ENCODE measurements at places on chromosomes 13 and 19. TPM values are rescaled to one million over a fixed set of nuclear protein-coding genes. Genes with fewer than 3 reads are reported as not detected.
A peak's percentile ranks its signal among the peaks of the same experiment; 100 is the strongest.

DNA sequence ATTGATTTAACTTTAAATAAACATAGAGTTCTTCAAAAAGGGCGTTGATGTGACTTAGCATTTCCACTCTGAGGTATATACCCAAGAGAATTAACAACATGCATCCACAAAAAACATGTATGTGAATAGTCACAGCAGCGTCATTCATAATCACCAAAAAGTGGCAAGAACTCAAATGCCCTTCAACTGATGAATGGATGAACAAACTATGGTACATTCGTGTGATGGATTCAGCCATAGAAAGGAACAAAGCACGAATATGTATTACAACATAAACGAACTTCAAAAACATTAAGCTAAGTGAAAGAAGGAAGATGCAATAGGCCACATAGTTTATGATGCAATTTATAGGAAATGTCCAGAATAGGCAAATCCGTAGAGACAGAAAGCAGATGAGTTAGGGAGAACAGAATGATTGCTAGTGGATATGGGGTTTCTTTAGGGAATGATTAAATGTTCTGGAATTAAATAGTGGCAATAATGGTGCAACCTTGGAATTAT lies 72.3 kb upstream of the UQCRFS1 start:
- no peaks in the 10 kb centered on the region for H3K4me1 ChIP-seq
- no peak for DNase-seq

GRCh38 chr19:4447327-4448146 lies 10.1 kb downstream of the UBXN6 start:
- peaks cover 19% of the 10 kb centered on the region for H3K36me3 ChIP-seq
- H3K4me1 ChIP-seq, result no peaks in the 10 kb centered on the region
- no peak overlapping the region for H3K27ac ChIP-seq
- H3K27me3 ChIP-seq, result no peaks in the 10 kb centered on the region
- no peak for DNase-seq

DNA sequence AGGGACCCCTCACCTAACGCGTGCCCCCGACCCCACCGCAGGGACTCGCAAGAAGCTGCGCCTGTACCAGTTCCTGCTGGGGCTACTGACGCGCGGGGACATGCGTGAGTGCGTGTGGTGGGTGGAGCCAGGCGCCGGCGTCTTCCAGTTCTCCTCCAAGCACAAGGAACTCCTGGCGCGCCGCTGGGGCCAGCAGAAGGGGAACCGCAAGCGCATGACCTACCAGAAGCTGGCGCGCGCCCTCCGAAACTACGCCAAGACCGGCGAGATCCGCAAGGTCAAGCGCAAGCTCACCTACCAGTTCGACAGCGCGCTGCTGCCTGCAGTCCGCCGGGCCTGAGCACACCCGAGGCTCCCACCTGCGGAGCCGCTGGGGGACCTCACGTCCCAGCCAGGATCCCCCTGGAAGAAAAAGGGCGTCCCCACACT lies 4.7 kb upstream of the MYBPC2 start:
- H3K4me3 ChIP-seq, result peak overlapping the region; percentile 14
- DNase-seq, result peak; percentile 78
- no peaks in the 10 kb centered on the region for H3K36me3 ChIP-seq

DNA sequence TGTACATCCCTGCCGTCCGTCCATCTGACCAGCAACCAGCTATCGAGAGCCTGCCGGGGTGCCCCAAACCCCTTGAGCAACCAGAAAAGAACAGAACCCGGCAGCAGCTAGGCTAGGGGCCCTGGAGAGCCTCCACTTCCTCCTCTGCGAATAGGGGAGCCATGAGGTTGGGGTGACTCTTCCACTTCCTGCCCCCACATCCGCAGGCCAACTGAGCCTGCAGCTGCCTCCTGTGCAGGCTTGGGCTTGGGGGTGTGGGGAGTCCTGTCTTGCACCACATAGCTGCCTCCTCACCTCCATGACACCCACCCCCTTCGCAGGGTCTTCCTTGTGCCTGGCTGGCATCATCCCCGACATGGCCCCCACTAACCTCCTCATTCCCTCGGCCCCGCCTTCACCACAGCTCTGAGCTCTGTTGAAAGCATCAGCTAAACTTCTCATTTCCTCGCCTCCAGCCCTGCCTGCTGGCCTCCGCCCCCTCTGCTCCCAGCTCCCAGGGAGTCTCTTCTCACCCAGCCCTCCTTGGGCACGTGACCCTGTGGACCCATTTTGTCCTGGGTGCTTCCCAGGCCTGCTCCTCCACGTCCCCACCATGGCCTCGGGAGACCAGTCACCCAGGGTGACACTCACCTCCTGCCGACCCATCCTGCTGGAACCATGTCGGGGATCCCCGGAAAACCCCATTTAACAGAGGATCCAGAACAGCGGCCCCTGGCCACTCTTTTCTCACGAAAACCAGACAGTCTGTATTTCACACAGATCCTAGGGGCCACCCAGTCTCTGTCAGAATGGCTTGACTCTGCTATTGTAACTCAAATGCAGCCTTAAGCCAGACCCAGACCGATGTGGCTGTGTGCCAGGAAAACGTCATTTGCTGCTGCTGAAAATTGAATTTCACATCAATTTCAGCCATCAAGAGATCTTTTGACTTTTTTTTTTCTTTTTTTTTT lies 50.4 kb downstream of the MYO9B start:
- H3K4me1 ChIP-seq, result peaks cover 4% of the 10 kb centered on the region
- H3K27ac ChIP-seq, result peak overlapping the region; percentile 72
- no peak overlapping the region for H3K4me3 ChIP-seq
- H3K36me3 ChIP-seq, result no peaks in the 10 kb centered on the region
- no peaks in the 10 kb centered on the region for H3K27me3 ChIP-seq

GRCh38 chr13:49622174-49622946 lies 5.9 kb upstream of the ARL11 start:
- no peaks in the 10 kb centered on the region for H3K36me3 ChIP-seq
- no peak overlapping the region for H3K4me3 ChIP-seq
- H3K4me1 ChIP-seq, result peaks cover 3% of the 10 kb centered on the region
- no peak for DNase-seq
- no peak overlapping the region for H3K27ac ChIP-seq
- H3K27me3 ChIP-seq, result no peaks in the 10 kb centered on the region

- H3K4me3 ChIP-seq, result no peak overlapping the region
- no peak overlapping the region for H3K27ac ChIP-seq
These were observed 607.1 kb downstream of the DCT start for GRCh38 chr13:93872376-93872775.

DNA sequence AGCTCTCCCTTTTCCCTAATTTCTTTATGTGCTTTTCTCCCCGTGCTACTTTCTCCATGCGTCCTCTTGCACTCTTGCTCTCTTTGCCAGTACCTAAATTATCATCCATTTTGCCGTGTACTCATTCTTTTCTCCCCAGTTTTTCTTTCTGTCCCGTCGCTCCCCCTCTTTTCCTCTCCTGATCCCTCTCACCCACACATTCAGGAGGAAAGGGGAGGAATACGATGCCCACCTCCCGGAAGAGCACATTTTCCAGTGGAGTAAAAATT lies 821 bp downstream of the ZNF616 start:
- H3K27me3 ChIP-seq, result no peaks in the 10 kb centered on the region
- no peak for DNase-seq
- H3K4me1 ChIP-seq, result no peaks in the 10 kb centered on the region

DNA sequence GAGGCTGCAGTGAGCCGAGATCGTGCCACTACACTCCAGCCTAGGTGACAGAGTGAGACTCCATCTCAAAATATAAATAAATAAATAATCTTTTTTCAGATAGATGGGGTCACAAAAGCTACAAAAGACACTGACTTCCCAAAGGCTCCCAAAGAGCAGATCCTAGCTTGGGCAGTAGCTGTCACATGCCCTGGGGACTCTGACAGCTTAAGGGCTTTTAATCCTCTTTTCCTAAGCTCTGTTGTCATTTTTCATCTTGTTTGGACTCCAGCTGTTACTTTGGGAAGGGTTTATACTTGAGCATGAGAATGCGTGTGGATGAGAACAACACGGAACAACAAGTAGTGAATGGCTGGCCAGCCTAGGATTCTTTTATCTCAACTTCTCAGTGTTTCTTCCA lies 231.7 kb downstream of the MZT1 start:
- no peak overlapping the region for H3K4me3 ChIP-seq
- no peaks in the 10 kb centered on the region for H3K36me3 ChIP-seq
- H3K4me1 ChIP-seq, result no peaks in the 10 kb centered on the region
- H3K27ac ChIP-seq, result no peak overlapping the region

DNA sequence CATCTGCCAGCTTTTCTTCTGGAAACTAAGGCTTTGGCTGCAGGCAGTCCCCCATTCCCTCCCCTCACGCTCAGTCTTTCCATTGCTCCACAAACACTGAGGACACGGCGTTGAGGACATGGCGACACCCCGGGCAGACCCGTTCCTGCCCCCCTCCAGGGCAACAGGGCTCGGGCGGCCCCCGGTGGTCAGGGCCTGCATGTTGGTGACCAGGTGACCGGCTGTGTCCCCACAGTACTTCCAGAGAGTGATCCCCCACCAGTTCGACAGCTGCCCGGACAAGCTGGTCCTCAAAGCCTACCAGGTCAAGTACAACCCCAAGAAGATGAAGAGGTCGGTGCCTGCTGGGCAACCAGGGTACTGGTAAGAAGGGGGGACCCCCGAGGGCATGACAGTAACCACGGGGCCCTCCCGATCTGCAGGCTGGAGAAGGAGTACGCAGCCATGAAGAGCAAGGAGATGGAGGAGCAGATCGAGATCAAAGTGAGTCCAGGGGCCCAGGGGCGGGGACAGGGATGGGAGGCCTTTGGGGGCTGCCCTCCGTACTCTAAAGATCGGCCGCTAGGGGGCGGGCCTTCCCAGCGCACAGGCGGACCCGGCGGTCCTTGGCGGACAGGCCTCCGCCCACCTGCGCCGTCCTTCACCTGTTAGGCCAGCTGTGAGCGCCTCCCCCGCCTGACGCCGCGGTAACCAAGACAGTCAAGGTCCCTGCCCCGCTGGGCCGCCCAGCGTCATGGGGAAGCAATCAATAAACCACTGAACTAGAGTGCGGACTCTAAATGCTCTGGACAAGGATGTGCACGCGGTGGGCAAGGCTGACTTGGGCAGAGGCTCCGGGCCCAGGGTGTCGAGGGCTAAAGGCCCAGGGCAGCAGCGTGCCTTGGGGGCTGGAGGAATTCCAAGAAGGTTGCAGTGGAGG lies 21.1 kb downstream of the PRR36 start:
- DNase-seq, result peak; percentile 86
- no peaks in the 10 kb centered on the region for H3K27me3 ChIP-seq
- H3K4me1 ChIP-seq, result peaks cover 10% of the 10 kb centered on the region
- H3K4me3 ChIP-seq, result no peak overlapping the region
- H3K27ac ChIP-seq, result no peak overlapping the region

- H3K36me3 ChIP-seq, result no peaks in the 10 kb centered on the region
- no peaks in the 10 kb centered on the region for H3K27me3 ChIP-seq
- no peak overlapping the region for H3K27ac ChIP-seq
These were observed 24.7 kb downstream of the WDFY2 start for GRCh38 chr13:51608857-51609406.

GRCh38 chr19:31289976-31290375 lies 59.3 kb downstream of the TSHZ3 start:
- DNase-seq, result no peak
- H3K4me3 ChIP-seq, result no peak overlapping the region
- H3K4me1 ChIP-seq, result no peaks in the 10 kb centered on the region
- no peaks in the 10 kb centered on the region for H3K36me3 ChIP-seq
- no peak overlapping the region for H3K27ac ChIP-seq

GRCh38 chr19:29467824-29468401 lies 57.9 kb upstream of the VSTM2B start:
- no peaks in the 10 kb centered on the region for H3K4me1 ChIP-seq
- H3K4me3 ChIP-seq, result no peak overlapping the region
- no peaks in the 10 kb centered on the region for H3K27me3 ChIP-seq
- no peaks in the 10 kb centered on the region for H3K36me3 ChIP-seq
- DNase-seq, result no peak
- H3K27ac ChIP-seq, result no peak overlapping the region

- peaks cover 16% of the 10 kb centered on the region for H3K4me1 ChIP-seq
- no peaks in the 10 kb centered on the region for H3K36me3 ChIP-seq
- DNase-seq, result peak; percentile 90
- peak within 1 kb of the TSS; percentile 75 for H3K27ac ChIP-seq
- no peaks in the 10 kb centered on the region for H3K27me3 ChIP-seq
- H3K4me3 ChIP-seq, result peak within 1 kb of the TSS; percentile 95
These were observed at the start of gene NACC1 for GRCh38 chr19:13117772-13118423. NACC1 (plus strand) TSS chr19:13118264; CDS start chr19:13135208, 16,944 bp downstream.

- H3K36me3 ChIP-seq, result no peaks in the 10 kb centered on the region
- H3K27me3 ChIP-seq, result no peaks in the 10 kb centered on the region
- H3K4me1 ChIP-seq, result no peaks in the 10 kb centered on the region
- no peak overlapping the region for H3K27ac ChIP-seq
- DNase-seq, result no peak
- H3K4me3 ChIP-seq, result no peak overlapping the region
These were observed 18.1 kb downstream of the NALCN start for GRCh38 chr13:101398191-101398590.

- no peaks in the 10 kb centered on the region for H3K4me1 ChIP-seq
- no peak overlapping the region for H3K27ac ChIP-seq
- no peaks in the 10 kb centered on the region for H3K27me3 ChIP-seq
- H3K4me3 ChIP-seq, result no peak overlapping the region
These were observed 560.4 kb downstream of the GPC6 start for GRCh38 chr13:93786846-93787489.

- no peaks in the 10 kb centered on the region for H3K27me3 ChIP-seq
- peak overlapping the region; percentile 71 for H3K4me3 ChIP-seq
- H3K27ac ChIP-seq, result peak overlapping the region; percentile 81
These were observed 563 bp upstream of the PDCD5 start for GRCh38 chr19:32580353-32580900.

GRCh38 chr19:48025480-48025879 lies 18.4 kb downstream of the CABP5 start:
- no peak overlapping the region for H3K4me3 ChIP-seq
- no peak for DNase-seq
- no peaks in the 10 kb centered on the region for H3K36me3 ChIP-seq

DNA sequence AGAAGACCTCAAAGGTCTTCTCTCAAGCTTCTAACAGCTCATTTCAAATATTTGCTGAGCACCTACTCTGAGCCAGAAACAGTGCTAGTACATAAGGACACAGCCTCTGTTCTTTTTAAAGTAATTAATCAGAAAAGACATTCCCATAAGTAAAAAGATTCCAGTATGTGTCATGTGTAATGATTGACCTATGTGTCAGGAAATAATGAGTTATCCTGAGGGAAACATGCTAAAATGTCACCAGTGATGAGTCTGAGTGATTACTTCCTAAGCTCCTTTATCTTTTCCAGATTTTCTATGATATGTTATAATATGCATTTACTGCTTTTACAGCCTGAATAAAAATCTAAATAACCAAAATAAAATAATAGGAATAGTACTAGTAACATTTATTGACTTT lies 107.6 kb downstream of the SLC25A15 start:
- no peaks in the 10 kb centered on the region for H3K4me1 ChIP-seq
- H3K27me3 ChIP-seq, result no peaks in the 10 kb centered on the region
- no peak overlapping the region for H3K27ac ChIP-seq
- no peak overlapping the region for H3K4me3 ChIP-seq
- no peak for DNase-seq

The DAND5 gene
- total RNA-seq, result 0.27 TPM

The TEX29 gene
- total RNA-seq, result not detected

The PEX11G gene
- total RNA-seq, result 6.6 TPM

The CYP2F1 gene
- total RNA-seq, result not detected

The ZNF615 gene
- total RNA-seq, result 4.7 TPM

The LYL1 gene
- 3.6 TPM for total RNA-seq

The C1QTNF9B gene
- total RNA-seq, result 0.27 TPM

The SYT5 gene
- 3.2 TPM for total RNA-seq

The FUT1 gene
- total RNA-seq, result 0.59 TPM

The IGFL3 gene
- not detected for total RNA-seq

The TBXA2R gene
- total RNA-seq, result 1.5 TPM

The CYP2A6 gene
- 1.4 TPM for total RNA-seq

The FBXL12 gene
- total RNA-seq, result 30.5 TPM

The LGI4 gene
- total RNA-seq, result 5.8 TPM

The PLK5 gene
- total RNA-seq, result not detected

The DMWD gene
- total RNA-seq, result 29.1 TPM

The MIER2 gene
- 19.1 TPM for total RNA-seq

The SIGLEC11 gene
- 0.32 TPM for total RNA-seq

The TTC9B gene
- 0.69 TPM for total RNA-seq

The AKT1S1 gene
- 74.9 TPM for total RNA-seq

The PRTN3 gene
- not detected for total RNA-seq

Measured in colonic mucosa (tissue), 4 donors.